ENCODE measurements at places on chromosomes 11 and 22. TPM values are rescaled to one million over a fixed set of nuclear protein-coding genes. Genes with fewer than 3 reads are reported as not detected.

GRCh38 chr22:29244785-29245625, 22.8 kb downstream of the RHBDD3 start:
- DNase-seq: no peak

DNA sequence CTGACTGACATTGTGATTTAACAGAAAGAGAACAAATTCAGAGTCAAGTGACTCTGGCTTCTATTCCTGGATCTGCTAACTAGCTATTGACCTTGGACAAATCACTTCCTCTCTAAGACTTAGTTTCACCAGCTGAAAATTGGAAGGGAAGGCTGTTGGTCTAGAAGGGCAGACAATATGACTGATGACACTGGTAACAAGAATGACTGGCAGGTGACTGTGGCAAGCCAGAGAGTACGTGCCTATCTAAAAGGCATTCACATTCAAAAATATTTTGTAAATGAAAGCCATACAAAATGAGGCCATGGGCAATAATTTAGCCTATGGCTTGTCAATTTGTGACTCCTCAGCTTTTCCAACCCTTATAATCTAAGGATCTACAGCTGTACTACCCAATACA, 23.5 kb downstream of the SERGEF start:
- no peak for DNase-seq

GRCh38 chr22:37194750-37195149, 6.7 kb upstream of the C1QTNF6 start:
- DNase-seq: no peak

DNA sequence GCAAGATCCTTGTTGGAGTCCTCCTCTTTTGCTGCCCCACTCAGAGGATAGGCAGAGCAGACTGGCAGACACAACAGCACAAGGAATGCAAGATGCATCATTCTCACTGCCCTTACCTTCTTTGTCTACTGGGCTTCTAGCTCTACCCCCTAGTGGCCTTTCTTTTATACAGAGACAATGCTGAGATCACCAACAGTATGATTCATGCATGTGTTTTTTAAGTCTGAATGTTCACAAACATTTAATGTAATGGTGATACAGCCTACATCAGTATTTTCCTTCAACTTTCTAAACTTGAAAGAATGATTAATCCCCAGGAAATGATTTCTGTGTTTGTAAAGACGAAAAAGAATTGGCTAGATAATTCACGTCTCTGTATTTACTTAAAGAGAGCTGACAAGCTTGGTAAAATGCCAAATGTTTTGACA, at the start of gene MMP10:
Gene MMP10, minus strand, starts transcription at position 138 of the 428 bp plus-strand sequence. Its CDS starts 37 bp downstream, at position 101.
- DNase-seq: no peak

DNA sequence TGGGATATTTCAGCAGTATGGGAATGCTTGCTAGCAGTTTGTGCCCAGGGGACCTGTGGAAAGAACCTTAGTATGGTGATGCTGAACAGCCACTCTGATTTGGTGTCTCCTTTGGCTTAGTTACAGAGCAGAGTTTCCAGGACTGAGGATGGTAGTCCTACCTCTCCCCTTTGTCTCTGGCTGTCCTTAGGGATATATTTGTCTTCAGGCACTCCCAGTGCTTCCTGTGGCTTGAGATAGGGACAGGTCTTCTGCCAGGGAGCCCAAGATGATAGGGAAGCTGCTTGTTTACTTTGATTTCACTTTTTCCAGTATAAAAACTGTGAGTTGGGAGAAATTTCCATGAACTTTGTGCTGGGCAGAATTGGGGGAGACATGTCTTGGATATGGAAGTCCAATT, 28.2 kb downstream of the ANKRD42 start:
- no peak for DNase-seq

The SLC6A5 gene
- polyA plus RNA-seq: 0.47 TPM

The KIAA0930 gene
- 19.5 TPM for polyA plus RNA-seq
